ENCODE measurements at places on chromosomes 4 and X.

- peak; percentile 82 for DNase-seq
Measured at GRCh38 chrX:97529536-97530200, 646.0 kb downstream of the RPA4 start.

DNA sequence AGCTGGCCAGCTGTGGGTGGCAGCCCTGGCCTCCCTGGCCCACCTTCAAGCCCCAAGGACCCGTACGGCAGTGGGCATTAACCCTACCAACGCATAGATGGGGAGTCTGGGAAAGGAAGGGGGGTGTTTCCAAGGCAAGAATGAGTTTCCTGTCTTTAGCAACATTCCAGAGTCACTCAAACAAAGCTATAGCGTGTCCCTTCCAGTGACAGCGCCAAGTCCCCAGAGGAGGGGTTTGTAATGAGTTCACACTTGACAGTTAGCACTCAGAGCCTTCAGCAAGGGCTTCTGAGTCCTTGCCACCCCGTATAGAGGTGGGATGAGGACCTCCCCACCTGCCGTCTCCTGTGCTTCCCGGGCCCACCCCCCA lies 1.8 kb downstream of the BGN start:
- no peak for DNase-seq

DNA sequence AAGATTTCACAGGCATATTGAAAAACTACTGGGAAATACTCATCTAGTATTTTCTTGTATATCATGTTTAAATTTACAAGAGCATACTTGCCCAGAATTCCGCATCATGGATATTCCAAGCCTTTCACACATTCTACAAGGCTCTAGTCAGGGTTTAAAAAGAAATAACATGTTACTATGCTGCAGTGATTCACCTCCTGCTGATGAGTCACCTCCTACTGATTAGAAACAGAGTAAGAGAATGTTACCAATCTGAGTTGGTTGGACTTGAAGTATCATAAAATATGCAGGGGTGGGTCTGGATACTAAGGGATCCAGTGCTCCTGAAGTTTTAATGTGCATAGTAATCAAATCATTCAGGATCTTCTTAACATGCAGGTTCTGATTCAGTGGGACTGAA lies 192.0 kb upstream of the ANK2 start:
- DNase-seq = peak; percentile 76

DNA sequence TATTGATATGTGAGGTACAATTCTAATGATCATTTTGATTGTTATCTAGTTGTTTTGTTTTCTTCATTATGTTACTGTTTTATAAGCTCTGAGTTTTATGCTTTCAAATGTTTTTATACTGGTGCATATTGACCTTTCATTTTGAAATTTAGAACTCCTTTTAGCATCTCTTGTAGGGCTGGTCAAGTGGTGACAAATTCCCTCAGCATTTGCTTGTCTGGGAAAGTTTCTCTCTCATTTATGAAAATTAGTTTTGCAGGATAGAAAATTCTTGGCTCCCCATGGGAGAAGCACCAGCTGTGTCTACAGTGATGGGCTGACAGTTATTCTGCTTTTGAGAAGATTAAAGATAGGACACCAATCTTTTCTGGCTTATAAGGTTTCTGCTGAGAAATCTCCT lies 105.3 kb upstream of the SPRY1 start:
- no peak for DNase-seq

DNA sequence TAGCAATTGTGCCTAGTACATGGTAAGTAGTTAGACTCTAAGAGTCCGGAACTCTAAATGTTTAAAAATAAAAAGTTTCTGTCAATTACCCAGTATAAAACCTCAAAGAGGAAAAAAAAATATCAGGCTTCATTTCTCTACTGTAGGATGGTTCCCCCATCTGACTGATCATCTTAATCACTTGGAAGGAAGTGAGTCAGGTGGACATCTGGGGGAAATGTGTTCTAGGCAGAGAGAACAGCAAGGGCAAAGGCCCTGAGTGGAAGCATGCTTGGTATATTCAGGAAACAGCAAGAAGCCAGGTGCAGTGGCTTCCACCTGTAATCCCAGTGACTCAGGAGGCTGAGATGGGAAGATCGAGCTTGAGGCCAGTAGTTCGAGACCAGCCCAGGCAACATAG lies 2.9 kb upstream of the EIF1AX start:
- DNase-seq = peak; percentile 40

GRCh38 chrX:13252726-13253125 lies 67.1 kb downstream of the ATXN3L start:
- DNase-seq = no peak

- peak; percentile 42 for DNase-seq
Measured at GRCh38 chrX:54208531-54208930, 25.5 kb upstream of the FAM120C start.

GRCh38 chr4:156977435-156978160 lies 6.0 kb upstream of the PDGFC start:
- DNase-seq = peak; percentile 68

GRCh38 chr4:1907848-1908525 lies 36.8 kb downstream of the NSD2 start:
- DNase-seq = no peak

DNA sequence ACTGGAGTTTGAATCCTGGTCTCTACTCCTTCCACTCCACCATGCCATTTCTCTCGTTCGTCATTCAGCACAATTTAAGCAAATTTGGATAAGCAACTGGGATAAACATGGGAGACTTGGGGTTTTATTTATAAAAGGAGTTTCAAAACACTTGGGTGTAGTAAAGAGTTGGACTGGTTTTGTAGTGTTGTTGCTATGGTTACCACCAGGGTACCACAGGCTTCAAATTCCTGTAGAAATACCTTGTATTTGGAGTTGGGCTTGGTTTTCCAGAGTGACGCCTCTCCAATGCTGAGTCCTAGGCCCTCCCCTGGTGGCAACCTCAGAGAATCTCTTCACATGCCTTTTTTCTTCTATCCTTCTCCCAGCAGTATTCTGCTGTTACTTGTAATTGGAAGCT lies 27.9 kb upstream of the PHOX2B start:
- no peak for DNase-seq

GRCh38 chr4:183147196-183147595 lies 48.1 kb downstream of the WWC2 start:
- DNase-seq = no peak

DNA sequence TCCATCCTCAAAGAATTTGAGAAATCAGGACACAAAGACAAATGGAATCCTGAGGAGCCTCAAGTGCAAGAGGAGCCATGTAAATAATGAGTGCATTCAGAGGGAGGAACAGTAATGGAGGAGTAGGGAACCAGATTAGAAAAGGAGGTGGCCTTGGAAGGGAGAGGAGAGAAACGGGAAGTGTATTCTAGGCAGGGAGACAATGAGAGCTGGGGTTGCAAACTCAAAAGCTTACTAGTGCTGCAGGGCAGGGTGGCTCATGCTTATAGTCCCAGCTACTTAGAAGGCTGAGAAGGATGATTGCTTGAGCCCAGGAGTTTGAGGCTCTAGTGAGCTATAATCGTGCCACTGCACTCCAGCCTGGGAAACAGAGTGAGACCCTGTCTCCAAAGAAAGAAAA lies 113.2 kb upstream of the LSM6 start:
- no peak for DNase-seq

- DNase-seq = peak; percentile 41
Measured at GRCh38 chr4:153427363-153428071, 38.6 kb upstream of the TMEM131L start.

DNA sequence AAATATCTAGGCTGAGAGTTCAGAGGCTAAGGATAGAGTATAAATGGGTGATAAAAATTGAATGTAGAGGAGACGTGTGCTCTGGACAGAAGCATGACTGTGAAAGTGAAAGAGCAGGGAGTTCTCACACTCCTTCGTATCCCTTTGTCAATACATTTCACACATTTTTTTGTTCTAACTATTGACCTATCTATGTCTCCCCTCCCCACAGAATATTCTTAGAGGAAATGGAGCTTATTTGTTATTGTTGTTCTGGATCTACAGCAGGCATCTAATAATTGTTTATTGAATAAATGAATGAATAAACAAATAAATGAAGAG lies 57.6 kb downstream of the ENPEP start:
- DNase-seq = peak; percentile 75

GRCh38 chr4:20592663-20593062 lies 107.6 kb upstream of the PACRGL start:
- peak; percentile 50 for DNase-seq

DNA sequence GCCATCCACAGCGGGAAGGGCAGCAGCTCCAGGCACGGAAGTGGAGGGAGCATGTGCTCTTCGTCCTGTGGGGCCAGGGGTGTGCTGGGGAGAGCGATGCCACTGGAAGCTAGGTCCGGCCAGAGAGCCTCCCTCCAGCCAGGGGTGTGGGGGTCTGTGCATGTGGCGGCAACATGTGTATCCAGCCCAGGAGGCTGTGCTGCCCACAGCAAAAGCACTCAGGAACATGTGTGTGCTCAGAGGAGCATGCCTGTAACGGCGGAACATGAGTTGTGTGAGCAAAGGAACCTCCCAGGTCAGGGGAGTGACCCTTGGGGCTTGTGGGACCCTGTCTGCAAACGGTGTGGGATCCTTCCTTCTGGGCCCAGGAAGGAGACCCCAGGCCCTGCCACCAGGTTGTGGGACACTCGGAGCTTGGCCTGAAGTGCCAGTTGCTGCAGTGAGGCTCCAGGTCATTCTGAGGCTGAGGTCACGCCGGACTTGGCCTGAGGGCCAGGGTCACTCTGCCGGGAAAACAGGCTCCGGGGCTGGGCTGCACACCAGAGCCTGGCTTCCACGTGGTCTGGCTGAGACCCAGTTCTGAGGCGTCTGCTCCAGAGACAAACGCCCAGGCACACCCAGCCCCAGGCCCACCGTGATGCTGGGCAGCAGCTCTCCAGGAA lies 37.2 kb downstream of the CPLX1 start:
- DNase-seq = no peak

GRCh38 chr4:153528705-153529485 lies 62.7 kb downstream of the TMEM131L start:
- no peak for DNase-seq

DNA sequence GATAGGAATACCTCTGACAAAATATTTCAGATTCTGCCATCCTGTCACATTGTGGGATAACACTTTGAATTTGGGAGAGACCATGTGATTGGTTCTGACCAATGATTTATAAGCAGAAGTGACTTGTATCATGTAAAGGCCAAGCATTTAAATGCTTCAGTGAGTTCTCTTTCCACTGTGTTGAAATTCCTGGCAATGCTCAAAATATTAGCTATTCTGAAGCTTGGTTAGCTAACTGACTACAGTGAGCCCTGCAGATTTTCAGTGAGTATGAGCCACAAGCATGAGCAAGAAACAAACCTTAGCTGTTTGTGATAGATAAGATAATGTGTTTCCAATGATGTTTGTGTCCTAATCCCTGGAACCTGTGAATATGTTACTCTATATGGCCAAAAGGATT lies 562.8 kb upstream of the AADAT start:
- DNase-seq = peak; percentile 43

GRCh38 chrX:13966793-13967125 lies 62.9 kb downstream of the GEMIN8 start:
- DNase-seq = no peak

DNA sequence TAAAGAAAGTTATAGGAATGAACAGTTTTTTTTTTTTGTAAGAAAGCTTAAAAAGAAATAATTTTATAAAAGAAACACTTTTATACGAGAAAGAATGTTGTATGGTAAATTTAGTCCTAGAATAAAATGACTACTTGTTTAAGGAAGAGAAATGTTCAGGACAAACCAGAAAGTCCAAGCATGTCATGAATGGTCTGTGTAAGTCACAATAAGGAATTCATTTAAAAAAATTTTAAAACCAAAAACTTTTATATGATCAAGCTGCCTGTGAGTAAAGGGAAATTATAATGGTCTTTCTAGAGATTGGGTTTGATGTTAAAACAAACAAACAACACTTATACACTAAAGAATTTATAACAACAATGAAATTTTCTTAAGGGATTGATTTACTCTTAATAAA lies 858.9 kb upstream of the PCDH7 start:
- DNase-seq = no peak

GRCh38 chr4:140426610-140427105 lies 790 bp downstream of the CLGN start:
- DNase-seq = no peak

GRCh38 chr4:5192271-5192670 lies 141.0 kb downstream of the STK32B start:
- DNase-seq = no peak

- DNase-seq = peak; percentile 82
Measured at GRCh38 chr4:37767546-37767945, 58.9 kb upstream of the PGM2 start.

GRCh38 chrX:19800821-19801374 lies 86.5 kb downstream of the SH3KBP1 start:
- DNase-seq = no peak

- peak; percentile 96 for DNase-seq
Measured at GRCh38 chr4:147360301-147360700, 120.6 kb upstream of the EDNRA start.

DNA sequence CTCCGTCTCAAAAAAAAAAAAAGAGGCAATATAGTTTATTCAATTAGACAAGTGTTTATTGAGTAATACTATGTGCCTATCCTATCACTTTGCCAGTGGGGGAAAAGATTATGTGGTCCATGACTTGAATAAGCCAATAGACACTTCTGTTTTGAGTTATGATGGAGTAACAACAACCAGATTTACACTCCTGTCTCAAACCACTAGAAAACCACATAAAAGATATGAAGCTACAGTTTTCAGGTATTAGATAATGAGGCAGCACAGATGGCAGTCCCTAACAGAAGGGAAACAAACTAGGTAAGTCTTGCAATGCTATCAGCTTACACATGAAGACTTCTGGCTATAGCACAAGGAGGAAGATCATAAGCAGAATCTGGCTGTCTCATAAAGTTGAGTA lies 22.5 kb downstream of the NFXL1 start:
- DNase-seq = no peak

- DNase-seq = no peak
Measured at GRCh38 chr4:38328989-38329729, 334.8 kb upstream of the KLF3 start.

DNA sequence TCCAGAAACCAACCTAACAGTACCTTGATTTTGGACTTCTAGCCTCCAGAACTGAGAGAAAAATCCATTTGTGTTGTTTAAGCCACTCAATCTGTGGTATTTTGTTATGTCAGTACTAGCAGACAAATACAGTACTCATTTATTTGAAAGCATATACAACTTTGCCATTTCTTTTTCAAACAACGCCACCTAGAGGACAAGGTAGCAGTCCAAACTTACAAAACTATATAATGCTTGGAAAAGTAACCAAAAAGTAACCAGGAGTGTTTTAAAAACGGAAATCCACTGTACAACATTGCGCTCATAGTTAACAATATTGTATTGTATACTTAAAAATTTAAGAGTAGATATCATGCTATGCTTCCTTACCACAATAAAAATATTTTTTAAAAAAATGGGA lies 37.0 kb upstream of the FGF13 start:
- DNase-seq = peak; percentile 10

DNA sequence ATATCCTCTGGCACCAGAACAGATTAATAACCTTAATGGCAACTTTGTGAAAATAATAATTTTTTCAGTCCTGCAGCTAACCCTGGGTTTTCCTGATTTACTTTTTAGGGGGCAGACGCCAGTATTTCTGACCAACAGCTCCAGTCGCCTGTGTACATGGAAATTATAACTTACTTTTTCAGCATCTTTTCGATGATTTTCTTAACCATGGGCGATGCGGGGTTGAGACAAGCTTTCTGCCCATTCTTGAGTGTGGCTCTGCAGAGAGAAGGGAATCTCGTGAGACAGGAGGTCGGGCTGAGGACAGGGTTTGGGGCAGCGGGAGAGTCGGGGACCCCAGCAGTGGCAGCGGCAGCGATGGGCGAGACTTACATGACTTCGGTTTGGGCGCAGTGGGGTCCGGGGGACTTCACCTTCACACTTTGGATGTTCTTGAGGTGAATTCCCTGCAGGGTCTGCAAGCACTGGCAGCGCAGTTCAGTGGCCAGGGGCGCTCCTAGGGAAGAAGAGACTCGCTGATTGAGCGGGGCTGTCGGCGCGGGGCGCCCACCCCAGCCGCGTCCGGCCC lies 484 bp downstream of the CXCL2 start:
- peak; percentile 35 for DNase-seq
